ENCODE measurements at places on chromosomes 1 and 21.

GRCh38 chr1:236685205-236685916, 938 bp upstream of the ACTN2 start:
- no peak for DNase-seq

- no peak for DNase-seq
Measured at GRCh38 chr21:32332463-32332951, 33.9 kb downstream of the MRAP start.

- DNase-seq = no peak
Measured at GRCh38 chr1:47210666-47211065, 20.8 kb upstream of the PDZK1IP1 start.

GRCh38 chr21:36323032-36323431, 3.0 kb downstream of the MORC3 start:
- no peak for DNase-seq

DNA sequence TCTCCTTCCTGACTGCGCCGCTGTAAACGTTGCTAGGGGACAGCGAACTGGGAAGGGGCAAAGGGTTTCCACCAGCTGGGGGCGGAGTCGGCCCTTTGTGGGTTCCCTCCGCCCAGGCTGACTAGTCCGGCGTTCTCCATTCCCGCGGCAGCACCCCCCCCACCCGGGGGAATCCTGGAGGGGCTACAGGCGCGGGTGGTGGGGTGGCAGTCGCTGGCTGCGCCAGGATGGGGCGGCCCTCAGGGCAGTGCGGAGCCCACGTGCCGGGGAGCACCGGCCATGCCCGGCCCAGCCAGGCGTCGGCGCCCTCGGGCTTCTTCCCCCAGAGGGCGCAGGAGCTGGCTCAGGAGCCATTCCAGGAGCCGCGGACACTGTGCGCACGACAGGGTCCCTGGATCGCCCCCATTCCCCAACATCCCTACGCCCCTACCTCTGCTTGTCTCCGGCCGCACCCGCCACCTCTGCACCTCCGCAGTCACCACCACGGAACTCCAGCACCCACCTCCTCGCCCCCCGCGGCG, 476 bp downstream of the BATF3 start:
- peak; percentile 34 for DNase-seq

GRCh38 chr1:44947774-44948311, 38.6 kb downstream of the EIF2B3 start:
- no peak for DNase-seq

GRCh38 chr1:226798427-226799411, 59.6 kb upstream of the ITPKB start:
- peak; percentile 38 for DNase-seq

DNA sequence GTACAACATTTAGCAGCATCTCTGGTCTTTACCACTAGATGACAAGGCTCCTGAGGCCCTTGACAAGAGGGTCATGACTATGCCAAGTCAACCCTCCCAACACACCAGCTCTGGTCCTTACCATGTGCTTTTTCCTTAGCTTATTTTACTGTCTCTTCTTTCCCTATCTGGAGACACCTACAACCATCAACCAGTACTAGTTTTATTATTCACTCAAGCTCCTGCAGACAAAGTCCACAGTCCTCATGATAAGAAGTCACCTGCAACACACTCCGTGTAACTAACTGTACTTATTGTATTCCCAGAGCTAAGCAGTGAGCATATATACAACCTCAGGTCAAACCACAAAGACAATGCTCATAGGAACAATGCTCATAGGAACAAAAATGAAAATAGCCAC, 15.3 kb downstream of the PABPC4 start:
- DNase-seq = no peak

GRCh38 chr1:51445351-51446090, 73.5 kb downstream of the EPS15 start:
- no peak for DNase-seq

- peak; percentile 69 for DNase-seq
Measured at GRCh38 chr21:38355992-38356781, 99.4 kb downstream of the KCNJ15 start.

DNA sequence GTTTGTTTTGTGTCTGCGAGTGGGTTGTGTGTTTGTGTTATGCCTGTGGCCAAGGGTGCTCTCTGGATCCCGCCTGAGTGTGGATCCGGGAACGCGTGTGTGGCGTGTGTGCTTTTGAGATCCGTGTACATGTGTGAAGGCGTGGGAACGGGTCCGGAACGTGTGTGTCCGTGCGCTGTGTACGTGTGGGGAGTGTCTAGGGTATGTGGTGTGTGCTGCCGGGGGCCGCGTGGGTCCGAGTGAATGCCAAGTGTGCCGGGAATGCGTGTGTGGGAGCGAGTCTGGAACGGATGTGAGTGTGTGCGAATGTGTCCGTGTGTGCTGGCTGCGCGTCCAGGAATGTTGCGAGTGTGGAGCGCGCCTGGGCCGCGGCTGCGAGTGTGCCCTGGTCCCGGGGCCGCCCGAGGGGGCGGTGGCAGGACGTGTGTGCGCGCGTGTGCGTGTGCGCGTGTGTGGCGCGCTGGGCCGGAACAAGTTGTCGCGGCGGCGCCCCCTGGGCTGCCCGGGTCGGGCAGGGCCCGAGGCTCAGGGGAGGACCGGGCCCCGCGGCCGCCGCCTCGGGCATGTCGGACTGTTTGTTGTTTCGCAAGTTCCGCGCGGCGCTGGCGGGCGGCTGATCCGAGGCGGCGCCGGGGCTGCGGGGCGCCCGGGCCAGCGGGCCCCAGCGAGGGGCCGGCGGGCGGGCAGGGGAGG, 953 bp downstream of the PTPRU start:
- no peak for DNase-seq

DNA sequence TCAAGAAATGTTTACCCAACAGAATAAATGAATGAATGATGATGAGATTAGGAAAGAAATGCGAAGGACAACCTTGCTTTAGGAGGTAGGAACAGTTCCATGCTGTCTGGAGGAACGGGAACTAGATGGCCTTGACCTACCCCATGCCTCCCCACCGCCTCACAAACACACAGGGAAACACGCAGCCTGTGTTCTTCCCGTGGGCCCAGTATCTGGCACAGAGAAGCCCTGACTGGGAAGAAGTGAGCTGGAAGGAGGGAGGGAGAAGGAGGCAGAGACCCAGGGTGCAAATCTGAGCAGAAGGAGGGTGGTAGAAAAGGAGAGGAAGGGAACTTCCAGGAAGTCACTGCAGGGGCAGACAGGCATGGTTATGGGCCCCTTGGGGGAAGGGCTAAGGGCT, 3.5 kb upstream of the ADORA1 start:
- DNase-seq = no peak

DNA sequence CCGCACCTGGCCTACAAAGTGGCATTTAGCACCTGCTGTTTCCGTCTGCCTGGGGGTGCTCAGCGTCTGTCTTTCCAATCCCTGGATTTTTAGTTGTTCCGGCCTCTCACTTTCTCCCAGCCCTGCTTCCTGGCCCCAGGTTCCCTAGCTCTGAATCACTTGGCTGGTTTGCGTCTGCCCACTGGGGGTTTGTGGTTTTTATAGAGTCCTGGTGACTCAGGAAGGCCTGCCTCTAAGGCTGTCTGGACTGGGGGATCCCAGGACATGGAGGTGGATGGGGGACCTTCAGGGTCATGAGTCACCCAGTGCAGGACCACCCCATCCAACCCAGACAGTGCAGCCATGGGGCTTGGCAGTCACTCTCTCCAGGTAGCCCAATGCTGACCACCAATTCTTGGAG, 53.5 kb downstream of the MRPL37 start:
- no peak for DNase-seq

DNA sequence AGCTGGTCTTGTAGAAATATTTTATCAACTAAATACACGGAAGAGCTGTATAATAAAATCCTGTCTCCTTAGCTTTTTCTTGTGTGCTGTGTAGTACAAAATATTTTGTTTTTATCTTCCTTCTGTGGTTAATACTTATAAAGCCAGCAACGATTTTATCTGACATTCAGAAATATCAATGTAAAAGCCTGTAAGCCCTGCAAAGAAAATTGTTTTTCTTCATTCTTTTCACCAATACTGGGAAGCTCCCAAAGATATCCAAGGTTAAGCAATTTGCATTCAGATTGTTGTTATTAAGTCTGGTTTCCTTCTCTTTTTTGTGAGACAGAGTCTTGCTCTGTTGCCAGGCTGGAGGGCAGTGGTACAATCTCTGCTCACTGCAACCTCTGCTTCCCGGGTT, 38.0 kb upstream of the KIF26B start:
- DNase-seq = no peak

GRCh38 chr1:214550857-214551435, 456 bp downstream of the PTPN14 start:
- DNase-seq = no peak

- DNase-seq = no peak
Measured at GRCh38 chr1:167854184-167854583, 59.8 kb downstream of the ADCY10 start.

GRCh38 chr21:25635310-25635709, 3.7 kb upstream of the JAM2 start:
- DNase-seq = no peak

DNA sequence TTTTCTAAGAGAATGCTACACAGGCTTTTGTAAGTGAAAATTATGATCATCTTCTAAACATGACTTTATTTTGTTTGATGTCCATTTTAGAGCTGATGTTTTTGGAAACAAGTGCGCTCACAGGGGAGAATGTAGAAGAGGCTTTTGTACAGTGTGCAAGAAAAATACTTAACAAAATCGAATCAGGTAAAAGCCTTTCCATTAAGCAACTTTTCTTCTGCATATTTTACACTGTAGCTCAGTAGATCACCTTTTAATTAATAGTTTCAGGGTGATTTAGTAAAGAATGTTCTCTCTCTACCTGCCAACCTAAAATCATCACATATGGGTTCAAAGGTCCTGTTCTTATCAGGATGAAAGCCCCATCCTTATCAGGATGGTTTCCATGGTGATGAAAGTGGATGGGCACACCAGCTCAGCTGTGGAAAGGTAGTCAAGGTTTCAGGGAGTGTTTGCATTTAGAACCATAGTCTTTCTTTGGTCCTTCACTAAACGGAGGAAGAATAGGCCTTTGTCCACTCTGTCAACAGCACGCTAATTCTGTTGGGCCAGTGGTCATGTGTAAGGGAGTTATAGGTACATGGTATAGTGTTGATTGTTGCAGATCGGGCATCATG, 28.1 kb downstream of the RAB4A start:
- DNase-seq = no peak

GRCh38 chr1:240128366-240128765, 36.7 kb downstream of the FMN2 start:
- DNase-seq = no peak

DNA sequence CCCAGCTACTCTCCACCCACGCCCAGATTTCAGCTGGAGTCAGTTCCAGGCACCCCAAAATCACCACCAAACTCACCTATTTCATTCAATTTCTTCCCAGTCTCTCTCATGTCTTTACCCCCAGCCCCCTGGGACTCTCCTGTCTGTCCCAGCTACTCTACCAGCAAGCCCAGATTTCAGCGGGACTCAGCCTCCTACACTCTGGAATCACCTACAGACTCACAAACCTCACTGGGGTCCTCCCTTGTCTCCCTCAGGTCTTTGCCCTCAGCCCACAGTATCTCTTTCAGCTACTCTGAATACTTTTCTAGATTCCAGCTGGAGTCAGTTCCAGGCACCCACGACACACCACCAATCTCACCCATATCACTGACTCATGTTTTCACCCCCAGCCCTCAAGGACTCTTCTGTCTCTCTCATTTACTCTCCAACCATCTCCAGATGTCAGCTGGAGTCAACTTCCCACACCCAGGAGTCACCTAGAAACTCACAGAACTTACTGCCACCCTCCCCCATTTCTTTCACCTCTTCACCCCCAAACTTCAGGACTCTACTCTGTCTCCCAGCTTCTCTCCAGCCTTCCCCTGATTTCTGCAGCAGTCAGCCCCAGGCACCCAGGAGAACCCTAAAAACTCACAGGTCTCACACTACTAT, 1529.3 kb upstream of the TPTE start:
- DNase-seq = no peak

GRCh38 chr1:43104027-43104763, 67.9 kb downstream of the EBNA1BP2 start:
- DNase-seq = no peak

DNA sequence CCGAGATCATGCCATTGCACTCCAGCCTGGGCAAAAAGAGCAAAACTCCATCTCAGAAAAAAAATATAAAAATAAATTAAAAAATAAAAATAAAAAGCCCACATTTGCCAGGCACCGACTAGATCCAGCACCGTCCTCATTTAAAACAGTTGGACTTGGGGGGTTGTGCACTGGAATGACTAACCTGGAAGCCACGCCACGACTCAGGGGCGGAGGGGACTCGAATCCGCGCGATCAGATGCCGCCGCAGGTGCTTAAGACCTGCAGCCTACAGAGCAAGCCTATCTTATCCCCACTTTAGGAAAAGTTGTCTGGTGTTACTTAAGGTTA, 38.5 kb downstream of the ZBTB8OS start:
- DNase-seq = no peak

GRCh38 chr21:34363733-34364132, at the start of gene KCNE2:
Gene KCNE2 (plus strand): TSS chr21:34364006. CDS start chr21:34370479, 6,473 bp downstream.
- no peak for DNase-seq

GRCh38 chr1:160127865-160128523, 12.4 kb downstream of the ATP1A2 start:
- DNase-seq = no peak

DNA sequence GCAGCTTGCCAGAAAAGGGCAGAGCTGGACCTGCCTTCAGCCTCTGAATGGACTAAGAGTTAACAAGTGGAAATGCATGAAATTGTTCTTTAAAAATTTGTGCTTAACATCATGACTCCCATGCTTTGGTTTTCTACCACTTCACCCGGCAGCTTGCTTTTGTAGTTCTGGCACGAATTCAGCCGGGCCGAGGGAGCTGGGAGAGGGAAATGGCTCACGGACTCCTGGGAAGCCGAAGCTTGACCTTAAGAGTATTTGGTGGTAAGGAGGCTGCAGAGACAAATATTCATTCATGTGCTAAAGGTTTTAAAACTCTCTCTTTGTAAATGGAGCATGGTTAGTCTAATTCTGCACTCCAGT, 17.2 kb upstream of the GFI1 start:
- no peak for DNase-seq

DNA sequence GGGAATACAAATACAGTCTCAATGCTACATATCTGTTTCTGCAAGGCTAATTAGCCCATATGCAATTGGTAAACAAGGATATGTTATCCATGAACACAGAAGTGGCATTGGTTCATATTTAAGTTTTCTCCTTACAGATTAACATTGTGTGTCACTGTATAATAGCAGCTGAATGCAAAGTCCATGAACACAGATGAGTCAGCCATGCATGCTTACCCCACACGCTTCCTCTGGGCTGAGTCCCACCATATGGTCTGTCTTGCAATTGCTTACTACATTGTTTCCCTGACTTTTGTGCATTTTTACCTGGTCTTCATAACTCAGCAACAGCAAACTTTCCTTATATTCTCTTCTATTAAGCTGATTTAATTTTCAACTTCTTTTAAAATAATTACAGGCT, 41.5 kb upstream of the TSNAX start:
- no peak for DNase-seq

- no peak for DNase-seq
Measured at GRCh38 chr1:39170731-39171667, 33.5 kb upstream of the MACF1 start.

All from activated CD4-positive, alpha-beta T cell treated with anti-CD3 and anti-CD28 coated beads, Interleukin-2, amount 50 U/mL, for 24 hours (primary cell).